ENCODE measurements at places on chromosomes 13 and 19.

DNA sequence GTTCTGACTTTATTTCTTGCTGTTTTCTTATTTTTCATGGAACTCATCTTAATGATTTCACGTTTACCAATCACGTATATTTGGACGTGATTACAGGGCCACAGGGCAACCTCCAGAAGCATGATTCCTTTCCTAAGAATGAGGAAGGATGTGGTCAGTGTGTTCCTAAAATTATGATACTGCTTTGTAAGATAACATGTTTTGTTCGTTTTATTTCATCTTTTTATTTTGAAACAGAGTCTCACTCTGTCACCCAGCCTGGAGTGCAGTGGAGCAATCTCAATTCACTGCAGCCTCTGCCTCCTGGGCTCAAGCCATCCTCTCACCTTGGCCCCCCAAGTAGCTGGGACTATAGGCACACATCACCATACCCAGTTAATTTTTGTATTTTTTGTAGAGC, 24.8 kb upstream of the LAIR1 start:
- DNase-seq: no peak

DNA sequence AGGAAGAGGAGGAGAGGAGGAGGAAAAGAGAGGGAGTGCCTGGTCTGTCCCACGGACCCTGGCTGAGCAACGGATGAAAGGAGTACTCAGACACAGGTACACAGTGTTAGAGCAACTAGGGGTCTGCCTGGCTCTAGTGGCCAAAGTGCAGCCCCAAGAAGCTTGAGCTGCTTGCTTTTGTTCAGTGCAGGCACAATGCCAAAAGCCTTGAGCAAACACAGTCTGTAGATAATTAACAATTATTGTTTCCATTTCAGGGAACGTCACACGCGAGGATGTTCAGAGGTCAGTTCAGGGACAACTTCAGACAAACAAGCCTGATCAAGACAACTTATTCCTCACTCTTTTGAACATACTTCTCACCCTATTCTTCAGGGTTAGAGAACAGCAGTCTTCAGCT, 32.2 kb upstream of the ZNF726 start:
- no peak for DNase-seq

GRCh38 chr13:113544896-113545295, 39.7 kb upstream of the TFDP1 start:
- no peak for DNase-seq

GRCh38 chr13:48590141-48590901, 57.4 kb upstream of the RCBTB2 start:
- DNase-seq: no peak

GRCh38 chr13:20779405-20779804, 5.6 kb upstream of the EEF1AKMT1 start:
- no peak for DNase-seq

DNA sequence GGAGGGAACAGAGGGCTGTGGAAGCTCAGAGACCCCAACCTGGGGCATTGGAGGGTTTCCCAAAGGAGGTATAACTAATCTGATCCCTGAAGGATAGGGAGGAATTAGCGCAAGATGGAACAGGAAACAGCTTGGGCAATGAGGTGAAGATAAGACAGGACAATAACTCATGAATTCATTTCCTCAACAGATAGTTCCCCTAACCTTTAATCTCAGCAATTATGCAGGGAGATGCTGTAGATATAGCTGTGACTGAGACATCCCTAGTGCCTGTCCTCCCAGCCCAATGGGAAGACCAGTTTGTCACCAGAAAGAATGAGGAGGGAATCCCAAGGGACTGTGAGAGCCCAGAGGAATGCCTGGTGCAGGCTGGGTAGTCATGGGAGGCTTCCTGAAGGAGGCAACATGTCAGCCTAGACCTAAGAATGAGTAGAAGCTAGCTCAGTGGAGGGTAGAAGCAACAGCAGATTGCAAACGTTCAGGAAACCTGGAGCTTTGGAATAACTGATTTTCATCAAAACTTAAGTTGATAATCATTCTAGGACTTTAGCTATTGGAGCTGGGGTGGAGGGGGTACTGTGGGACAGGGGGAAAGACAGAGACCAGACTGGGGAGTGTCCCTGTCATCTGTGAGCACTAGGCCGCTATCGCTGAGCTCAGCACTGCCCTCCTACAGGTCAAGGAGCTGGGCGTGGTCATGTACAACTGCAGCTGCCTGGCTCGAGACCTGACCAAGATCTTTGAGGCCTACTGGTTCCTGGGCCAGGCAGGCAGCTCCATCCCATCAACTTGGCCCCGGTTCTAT, 18.8 kb downstream of the HIPK4 start:
- DNase-seq: no peak

DNA sequence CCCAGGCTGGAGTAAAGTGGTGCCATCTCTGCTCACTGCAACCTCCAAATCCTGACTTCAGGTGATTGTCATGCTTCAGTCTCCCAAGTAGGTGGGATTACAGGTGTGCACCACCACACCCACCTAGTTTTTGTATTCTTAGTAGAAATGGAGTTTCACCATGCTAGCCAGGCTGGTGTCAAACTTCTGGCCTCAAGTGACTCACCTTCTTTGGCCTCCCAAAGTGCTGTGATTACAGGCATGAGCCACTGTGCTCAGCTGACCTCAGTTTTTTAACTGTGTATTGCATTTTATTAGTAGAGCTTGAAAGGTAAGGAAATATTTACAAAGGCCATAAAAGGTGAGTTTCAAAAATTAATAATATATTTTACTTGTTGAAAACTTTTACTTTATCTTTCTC, 2.3 kb downstream of the ZNF726 start:
- DNase-seq: no peak

Data from right cardiac atrium (tissue), 5 donors.